Activated T-helper 9 cell treated with anti-CD3 and anti-CD28 coated beads, Interleukin-2, amount 50 U/mL, for 16 hours (primary cell): ENCODE measurements at places on chromosomes 4 and X.

DNA sequence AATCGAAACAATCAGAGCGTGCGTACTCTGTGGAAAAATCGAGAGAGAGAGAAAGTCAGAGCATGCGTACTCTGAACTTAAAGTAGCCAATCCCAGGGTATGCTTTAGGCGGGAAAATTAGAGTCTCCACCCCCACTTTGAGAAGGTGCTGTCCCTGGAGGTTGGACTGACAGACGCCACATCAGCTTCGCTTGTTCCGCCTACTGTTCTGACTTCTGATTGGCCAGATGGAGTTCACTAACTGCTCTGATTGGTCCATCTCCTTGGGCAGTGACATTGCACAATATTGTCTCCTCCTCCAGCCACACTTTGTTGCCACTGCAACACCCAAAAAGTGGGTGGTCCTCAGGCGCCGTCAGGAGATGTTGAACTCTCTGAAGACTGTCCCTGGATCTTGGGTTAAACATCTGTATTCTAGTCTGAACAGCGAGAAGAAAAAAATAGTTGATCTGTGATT lies at the start of gene SSX5:
Gene SSX5, minus strand, starts transcription at position 51 of the 457 bp plus-strand sequence. CDS start 1,437 bp downstream, outside the sequence.
- DNase-seq, result no peak

DNA sequence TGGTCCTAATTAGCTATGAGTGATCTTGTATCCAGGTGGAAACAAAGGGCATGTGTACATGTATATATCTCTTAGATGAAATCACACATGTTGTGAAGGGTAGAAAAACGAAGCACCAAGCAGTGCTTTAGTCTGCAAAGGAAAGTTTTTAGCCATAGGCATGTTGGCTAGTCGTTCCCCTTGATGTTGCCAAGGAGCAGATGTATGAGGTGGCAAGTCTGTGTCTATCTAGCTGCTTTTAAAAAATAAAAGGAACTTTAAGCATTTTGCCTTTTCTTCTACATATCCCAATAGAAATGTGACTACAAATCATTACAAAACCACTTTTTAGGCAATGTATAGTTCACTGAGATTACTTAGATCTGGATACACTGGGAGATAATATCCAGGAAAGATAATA lies 63.1 kb downstream of the NSUN7 start:
- DNase-seq, result no peak

- DNase-seq, result peak; percentile 16
Observed at GRCh38 chr4:87073199-87074120, 138.6 kb downstream of the AFF1 start.

DNA sequence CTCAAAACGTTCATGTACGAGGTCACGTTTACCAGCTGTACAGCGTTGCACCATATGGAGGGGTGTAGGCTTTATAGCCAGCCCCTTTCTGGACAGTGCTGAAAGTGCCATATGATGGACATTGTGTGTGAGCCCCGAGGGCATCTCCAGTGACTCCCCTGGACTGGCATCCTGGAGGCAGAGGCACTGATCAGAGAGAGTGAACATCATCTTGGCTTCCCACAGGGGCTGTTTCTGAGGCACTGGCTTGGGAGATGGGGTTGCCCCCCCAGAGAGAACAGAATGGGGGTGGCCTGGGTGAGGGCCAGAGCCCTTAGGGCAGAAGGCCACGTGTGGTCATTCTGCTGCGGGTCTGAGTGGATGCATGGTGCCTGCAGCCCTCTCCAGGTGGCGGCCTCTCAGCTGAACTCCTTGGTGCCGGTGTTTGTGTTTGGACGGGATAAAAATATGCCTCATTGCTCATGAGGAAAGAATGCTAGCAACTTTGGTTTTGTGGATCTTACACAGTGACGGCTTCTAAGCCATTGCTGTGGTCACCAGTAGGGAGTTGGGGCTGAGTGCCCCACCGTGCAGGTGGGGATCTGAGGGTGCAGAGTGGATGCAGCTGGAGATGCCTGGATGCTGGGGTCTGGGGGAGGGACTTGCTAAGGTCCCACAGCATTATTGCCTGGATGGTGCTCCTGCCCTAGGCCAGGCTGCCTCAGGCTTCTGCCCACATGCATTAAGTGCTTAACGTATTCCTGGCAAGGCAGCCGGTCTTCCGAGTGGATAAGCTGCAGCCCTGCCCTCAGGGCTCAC lies 3.4 kb downstream of the WFS1 start:
- DNase-seq, result no peak

DNA sequence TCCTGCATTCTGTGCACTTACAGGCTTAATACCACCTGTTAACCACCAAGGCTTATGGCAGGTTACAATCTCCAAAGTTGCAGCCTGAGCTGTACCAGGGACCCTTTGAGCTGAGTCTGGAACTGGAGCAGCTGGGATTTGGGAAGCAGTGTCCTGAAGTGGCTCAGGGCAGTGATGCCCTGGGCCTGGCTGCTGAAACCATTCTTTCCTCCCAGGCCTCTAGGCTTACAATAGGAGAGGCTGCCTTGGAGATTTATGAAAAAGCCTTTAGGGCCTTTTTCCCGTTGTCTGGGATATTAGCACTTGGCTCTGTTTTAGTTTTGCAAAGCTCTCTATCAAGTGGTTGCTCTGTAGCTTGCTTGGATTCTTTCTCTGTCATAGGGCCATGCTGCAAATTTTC lies 154.3 kb upstream of the CASK start:
- no peak for DNase-seq
